Stimulated activated naive CD8-positive, alpha-beta T cell treated with anti-CD3 and anti-CD28 coated beads, Interleukin-15, amount 100 ng/mL, for 72 hours (primary cell): ENCODE measurements at places on chromosomes 7 and 10.

- DNase-seq = no peak
Observed at GRCh38 chr7:29877196-29877595, 70.9 kb downstream of the WIPF3 start.

GRCh38 chr7:108427766-108428165, 28.5 kb downstream of the NRCAM start:
- no peak for DNase-seq

DNA sequence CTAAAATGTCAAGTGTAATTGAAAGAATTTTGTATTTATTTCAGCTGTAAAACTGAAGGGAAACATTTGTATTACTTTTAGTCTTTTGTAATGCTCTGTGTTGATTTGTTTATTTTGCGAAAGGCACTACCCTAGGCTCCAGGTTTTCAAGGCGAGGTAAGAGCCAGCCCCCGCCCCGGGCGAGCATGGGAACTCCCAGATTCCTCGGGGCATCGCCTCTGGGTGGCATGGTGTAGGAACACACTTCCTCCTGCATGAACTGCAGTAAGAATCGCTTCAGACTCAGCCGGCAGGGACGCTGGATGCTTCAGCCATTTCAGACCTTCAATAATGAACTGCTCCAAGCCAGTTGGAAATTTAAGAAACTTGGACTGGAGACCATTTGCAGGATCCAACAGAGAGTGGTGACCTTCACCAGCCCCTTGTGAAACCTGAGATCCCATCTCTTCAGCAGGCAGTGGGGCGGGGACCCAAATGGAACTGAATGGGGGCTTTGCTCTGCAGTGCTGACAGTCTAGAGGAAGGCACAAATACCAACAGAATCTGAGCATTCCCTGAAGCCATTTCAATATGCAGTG, 544.3 kb upstream of the MGMT start:
- DNase-seq = no peak

DNA sequence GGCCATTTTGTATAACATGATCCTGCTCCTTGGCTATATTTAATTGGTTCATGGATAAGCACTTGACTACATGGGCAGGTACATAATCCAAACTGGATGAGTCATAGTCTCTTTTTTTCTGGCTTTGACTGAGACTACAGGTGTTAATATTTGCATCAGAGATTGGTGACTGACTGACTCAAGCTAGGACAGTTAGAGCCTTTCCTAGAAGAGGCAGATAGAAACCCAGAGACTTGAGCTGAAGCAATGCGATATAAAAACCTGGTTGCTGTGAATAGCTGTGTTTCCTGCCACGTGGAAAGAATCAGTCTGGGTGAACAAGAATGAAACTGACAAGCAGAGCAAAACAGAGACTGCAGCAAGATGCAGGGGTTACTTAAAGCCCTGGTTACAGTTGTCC, 81.0 kb downstream of the SAMD9 start:
- DNase-seq = peak; percentile 74

DNA sequence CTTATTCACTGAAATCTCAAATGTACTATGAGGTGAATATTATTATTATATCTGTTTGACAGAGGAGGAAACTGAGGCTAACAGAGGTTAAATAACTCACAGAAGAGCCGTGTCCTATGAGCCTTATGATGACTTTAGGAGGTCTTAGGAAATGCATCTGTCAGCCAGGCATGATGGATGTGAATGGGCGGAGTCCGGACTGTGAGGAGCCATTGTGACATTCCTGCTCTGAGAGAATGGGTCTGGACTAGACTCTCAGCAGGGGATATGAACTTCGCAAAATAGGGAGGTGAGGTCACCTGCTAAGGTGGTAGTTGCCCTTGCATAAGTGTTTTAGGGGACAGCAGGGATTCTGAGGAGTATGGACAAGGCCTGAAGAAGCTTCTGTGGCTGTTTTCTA, 153.6 kb downstream of the TMEM178B start:
- DNase-seq = no peak
